ENCODE measurements at places on chromosomes 12 and 14.

DNA sequence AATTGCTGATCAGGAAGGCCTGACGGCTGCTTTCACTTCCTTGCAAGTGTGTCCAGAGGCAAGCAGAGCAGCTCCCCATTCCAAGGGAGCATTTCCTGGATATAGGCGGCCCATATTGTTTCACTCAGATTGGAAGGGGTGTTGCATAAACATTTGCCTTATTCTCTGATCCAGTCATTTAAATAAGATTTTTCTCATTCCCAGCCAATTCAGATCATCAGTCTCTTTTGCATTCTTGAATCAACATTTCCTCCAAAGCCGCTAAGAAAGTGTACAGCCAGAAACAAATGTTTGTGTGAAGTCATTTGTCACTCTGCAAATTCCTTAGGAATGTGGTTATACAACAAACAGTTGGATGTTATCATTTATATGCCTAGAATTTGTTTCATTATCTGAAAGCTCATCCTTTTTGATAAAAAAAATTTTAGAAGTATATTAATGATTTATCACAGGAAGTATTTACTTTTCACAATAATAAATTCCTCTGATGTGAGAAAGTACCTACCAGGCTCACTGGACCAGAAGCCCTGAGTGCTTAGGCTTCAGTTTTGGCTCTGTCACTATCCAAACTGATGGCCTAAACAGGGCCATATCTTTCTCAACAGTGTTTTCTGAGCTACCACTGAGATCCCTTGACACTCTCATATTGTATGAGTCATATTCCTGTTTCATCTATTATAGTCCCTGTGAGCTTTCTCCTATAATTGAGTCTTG, 379.6 kb downstream of the CCDC91 start:
- DNase-seq: no peak

- DNase-seq: no peak
Measured at GRCh38 chr12:102769323-102769916, 147.6 kb downstream of the PAH start.

GRCh38 chr14:76257111-76257803, 105.5 kb downstream of the GPATCH2L start:
- DNase-seq: no peak

- no peak for DNase-seq
Measured at GRCh38 chr12:61553091-61553490, 707.1 kb upstream of the USP15 start.

- no peak for DNase-seq
Measured at GRCh38 chr14:65168840-65169239, 66.5 kb upstream of the MAX start.

DNA sequence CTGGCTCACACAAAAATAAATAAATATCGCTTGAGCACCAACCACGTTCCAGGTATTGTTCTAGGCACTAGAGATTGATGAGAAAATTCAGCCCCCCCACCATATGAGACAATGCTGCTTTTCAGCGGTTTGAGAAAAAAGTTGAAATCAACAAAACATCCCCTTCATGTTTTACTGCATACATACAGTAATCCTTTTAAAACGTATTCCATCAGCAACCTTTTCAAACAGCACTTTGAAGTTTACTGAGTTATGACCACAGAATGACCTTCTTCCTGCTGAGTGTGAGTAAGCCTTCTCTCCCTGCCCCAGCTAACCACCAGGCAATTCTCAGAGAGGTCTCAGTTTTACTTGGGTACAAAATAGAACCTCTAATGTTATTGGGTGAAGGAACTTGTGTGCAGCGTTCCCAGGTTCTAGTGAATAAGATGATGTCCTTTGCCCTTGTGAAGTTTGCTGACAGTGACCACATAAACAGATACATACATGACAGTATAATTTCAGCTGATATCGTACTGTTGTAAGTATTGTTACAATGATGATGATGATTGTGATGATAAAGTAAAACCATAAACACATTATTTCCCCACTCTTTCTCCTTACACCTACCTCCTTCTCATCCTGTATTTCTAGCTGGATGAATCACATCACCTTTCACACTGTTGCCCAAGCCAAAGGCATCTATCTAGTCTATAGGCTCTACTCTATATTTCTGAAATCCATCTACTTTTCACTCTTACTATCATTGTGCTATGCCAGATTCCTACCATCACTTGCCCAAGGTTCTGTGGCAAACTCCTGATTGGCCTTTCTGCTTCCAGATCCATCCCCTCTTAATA, 124.4 kb upstream of the KRR1 start:
- no peak for DNase-seq

- DNase-seq: no peak
Measured at GRCh38 chr14:55180006-55180405, 11.4 kb downstream of the DLGAP5 start.

- DNase-seq: no peak
Measured at GRCh38 chr14:69695322-69696203, 71.4 kb upstream of the SRSF5 start.

DNA sequence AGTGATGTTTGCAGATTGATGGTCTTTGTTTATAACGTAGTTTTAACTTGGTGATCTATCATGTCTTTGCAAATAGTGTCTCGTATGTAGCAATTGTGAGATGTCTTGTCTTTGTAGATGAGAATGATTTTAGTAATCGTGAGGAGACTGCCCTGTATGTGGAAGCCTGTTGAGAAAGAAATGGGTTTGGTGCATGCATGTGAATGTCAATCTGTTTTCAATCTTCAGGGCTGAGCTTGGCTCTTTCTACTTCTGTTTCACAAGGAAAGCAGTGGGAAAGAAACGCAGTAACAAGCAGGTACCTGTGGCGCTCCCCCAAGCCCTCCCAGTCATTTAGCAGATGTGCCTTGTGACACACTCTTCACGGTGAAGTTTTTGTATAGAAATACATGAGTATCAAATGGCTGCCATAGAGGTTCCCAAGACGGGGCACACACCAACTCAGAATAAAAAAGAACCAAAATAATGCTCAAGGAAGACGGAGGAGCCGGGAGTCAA, 342.8 kb upstream of the DDHD1 start:
- DNase-seq: no peak

- no peak for DNase-seq
Measured at GRCh38 chr12:119770146-119770545, 102.2 kb downstream of the PRKAB1 start.

DNA sequence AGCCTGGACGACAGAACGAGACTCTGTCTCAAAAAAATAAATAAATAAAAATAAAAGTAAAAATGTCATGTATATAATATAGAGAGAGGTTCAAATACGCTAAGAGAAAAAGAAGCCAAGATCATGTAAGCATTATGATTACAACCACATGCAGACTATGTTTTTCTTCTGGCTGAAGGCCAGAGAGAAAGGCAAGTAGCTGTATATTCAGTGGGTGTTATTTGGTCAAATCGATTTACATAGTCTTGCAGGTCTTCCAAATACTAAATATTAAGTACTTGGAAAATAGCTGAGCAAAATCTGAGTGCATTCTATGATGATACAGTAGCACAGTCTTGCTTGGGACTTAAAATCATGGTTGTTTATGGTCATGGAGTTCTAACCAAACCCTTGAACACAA, 758.0 kb downstream of the DIO2 start:
- no peak for DNase-seq

DNA sequence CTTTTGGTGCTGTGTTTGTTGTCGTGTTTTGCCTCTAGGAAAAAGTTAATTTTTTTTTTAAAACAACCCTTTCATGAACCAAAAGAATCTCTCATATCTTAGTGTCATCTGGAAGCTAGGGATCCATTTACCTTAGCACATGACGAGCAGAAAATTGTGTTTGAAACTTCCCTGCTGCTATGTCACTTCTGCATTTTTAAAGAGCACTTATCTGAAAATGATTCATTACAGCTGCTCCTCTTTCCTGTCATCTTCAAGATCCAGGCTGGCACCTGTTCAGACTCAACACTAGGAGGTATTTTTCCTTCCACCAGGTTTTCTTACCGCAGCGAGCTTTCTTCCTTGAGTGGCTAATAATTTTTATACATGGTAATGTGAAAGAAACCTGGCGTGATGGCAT, 67.0 kb downstream of the EML1 start:
- no peak for DNase-seq

DNA sequence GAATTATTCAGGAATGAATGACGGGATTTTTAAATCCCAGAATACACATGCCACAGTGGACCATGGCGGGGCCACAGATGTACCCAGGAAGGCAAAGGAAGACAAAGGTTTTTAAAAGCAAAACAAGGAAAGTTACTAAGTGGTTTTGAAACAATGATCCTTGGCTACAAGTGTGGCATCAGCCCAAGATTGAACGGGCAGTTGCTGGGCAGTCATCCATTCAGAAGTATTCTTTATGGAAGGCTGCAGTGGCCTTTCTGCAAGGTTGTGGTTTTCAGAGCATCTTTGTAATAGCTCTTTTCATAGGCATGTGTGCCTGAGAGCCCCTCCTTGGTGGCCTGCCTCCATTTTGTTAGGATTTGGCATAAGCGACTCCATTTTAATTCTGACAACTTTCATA, 13.4 kb upstream of the IFI27 start:
- DNase-seq: no peak

DNA sequence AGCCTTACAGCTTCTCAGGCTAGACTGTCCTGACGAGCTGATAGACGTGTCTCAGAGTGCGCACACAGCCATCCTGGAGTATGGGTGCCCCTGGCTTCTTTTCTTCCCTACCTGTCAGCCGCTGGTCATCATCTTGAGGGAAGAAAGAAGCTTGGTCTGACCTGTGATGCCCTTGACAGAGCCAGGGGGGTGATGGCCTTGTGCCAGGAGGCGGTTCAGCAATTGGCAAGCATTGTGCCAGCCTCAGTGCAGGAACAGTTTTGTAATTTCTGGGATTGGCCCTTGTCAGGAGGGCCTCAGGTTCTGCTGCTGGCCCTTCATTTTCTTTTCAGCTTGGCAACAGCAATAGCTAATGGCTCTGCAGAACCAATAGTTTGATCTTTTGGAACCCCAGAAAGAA, 80.1 kb downstream of the ADCK1 start:
- no peak for DNase-seq

GRCh38 chr14:77204459-77204771, 22.8 kb downstream of the TMEM63C start:
- DNase-seq: peak; percentile 89

GRCh38 chr12:11987901-11988300, 82.8 kb upstream of the BCL2L14 start:
- DNase-seq: no peak

DNA sequence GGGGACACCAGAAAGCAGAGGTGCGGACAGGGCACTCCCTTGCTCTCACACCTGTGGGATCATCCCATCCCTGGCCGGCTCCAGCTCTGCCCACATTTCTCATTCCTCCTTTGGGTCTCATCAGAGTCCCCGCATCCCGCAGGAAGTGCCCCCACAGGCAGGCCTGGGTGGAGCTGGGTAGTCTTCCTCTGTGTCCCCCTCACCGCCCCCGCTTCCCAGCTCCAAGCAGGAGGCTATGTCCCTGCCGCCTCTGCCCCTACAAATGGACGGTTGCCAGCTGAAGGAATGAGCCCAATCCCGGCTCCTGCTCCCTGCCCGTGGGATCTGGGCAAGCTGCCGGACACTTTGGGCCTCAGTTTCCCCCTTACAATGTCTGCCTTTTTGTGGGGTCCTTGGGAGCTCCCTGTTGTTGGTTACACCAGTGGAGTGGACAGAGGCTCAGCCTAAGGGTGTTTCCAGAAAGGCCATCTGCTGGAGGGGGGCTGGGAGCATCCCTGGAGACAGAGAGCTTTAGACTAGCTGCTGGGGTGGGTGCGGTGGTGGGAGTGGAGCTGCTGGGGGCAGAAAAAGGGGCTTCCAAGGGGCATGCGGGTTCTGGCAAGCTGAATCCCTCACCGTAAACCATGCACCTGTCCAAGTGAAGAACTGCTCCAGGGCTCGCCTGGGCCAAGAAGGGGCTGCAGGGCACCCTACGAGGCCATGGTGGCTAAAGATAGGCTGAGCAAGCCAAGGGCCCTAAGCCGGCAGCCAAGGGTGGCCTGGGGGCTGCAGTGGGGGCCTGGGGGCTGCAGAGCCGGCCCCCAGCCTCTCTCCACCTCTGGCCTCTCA, 7.9 kb upstream of the GPR132 start:
- no peak for DNase-seq

GRCh38 chr12:92020983-92021665, 124.5 kb downstream of the BTG1 start:
- DNase-seq: peak; percentile 76

- no peak for DNase-seq
Measured at GRCh38 chr12:76060111-76060510, 24.4 kb downstream of the NAP1L1 start.

- no peak for DNase-seq
Measured at GRCh38 chr12:108693751-108694150, 37.6 kb downstream of the CORO1C start.

DNA sequence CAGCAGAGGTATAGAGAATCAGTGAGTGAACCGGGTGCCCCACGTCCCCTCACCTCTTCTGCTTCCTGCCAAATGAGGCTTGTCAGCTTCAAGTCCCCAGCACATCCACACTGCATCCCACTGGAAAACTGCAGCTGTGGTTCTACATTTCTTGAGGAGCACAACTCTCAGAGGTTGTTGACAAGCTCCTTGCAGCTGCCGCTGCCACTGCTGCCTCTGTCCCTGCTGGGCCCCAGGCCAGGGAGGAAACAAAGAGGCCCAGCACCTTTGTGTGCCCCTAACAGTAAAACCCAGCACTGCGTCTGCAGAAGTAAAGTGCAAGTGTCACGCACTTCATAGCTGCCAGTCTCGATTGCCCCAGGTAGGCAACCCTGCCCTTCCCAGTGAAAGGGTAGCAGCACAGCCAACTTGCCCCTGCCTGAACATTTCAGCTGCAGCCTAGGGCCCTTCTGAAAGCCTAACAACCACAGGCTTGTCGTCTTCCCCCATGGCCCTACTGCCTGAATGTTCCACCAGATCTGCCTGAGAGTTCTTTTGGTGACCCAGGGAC, 1162.1 kb upstream of the USP15 start:
- DNase-seq: no peak

DNA sequence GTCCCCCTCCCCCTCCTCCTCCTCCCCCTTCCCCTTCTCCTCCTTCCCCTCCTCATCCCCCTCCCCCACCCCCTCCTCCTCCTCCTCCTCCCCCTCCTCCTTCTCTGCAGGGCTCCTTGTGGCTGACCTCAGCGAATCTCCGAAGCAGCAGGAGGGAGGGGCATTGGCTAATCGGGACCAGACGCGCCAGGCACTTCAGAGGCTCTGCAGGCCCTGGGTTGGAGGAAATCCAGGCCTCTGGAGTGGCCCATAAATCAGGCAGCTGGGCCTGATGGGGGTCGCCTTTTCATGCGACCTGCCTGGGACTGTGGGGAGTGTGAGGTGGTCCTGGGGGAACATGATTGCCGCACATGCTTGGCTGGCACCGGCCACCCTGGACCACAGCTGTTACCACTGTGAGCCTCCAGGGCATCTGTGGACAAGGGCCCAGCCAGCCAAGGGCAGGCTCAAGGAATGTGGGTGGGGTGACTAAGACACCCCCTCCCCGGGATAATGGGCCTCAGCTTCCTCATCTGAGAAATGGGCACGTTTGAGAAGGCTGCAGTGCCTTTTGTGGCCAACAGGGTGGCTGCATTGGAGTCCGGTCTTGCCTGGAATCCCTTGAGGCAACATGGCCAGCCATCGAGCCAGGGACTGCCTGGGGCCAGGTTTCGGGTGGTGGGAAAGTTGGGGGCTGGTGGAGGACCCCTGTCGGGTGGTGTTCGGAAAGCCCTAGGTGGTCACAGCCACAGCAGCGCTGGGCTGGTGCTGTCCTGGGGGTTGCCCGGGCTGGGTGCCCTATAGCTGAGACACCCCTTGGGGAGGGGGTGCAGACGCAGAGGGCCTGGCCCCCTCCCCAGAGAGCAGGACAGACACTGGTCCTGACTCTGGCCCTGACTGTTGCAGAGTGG, 12.0 kb downstream of the KIF26A start:
- DNase-seq: no peak
